ENCODE measurements at places on chromosomes 7 and 10. TPM values are rescaled to one million over a fixed set of nuclear protein-coding genes. Genes with fewer than 3 reads are reported as not detected.

Gene TACR2
- not detected for total RNA-seq

Gene CAMK1D
- total RNA-seq: 2.3 TPM

Gene SMKR1
- 0.65 TPM for total RNA-seq

Gene TAX1BP1
- 94.9 TPM for total RNA-seq

Gene SUN3
- total RNA-seq: not detected

Gene MKI67
- 38.7 TPM for total RNA-seq

Gene DGKB
- 0.36 TPM for total RNA-seq

Gene HOXA6
- not detected for total RNA-seq

Gene OR2A12
- total RNA-seq: not detected

Gene SCRN1
- 93.1 TPM for total RNA-seq

Gene TMEM130
- 0.57 TPM for total RNA-seq

Gene IPMK
- total RNA-seq: 7.3 TPM

Gene AOC1
- total RNA-seq: not detected

Gene WNT2
- 9.9 TPM for total RNA-seq

Gene PON1
- not detected for total RNA-seq

Gene COL1A2
- total RNA-seq: 32,213 TPM

Gene HMX3
- not detected for total RNA-seq

Gene TNS3
- total RNA-seq: 28.3 TPM

Gene PTPRZ1
- total RNA-seq: 0.72 TPM

Gene IFIT1B
- not detected for total RNA-seq

Gene NKX1-2
- total RNA-seq: not detected

Gene FAM180A
- total RNA-seq: 2.5 TPM

Gene KLF14
- total RNA-seq: not detected

Gene GIMAP2
- 0.98 TPM for total RNA-seq

Gene AKAP9
- total RNA-seq: 55.0 TPM

Gene CDC14C
- not detected for total RNA-seq

Gene ASZ1
- total RNA-seq: not detected

Gene CXCL12
- total RNA-seq: 54.1 TPM

Gene OPN4
- not detected for total RNA-seq

Gene TCAF2
- 1.6 TPM for total RNA-seq

Gene NCF1
- total RNA-seq: not detected

Gene GIMAP5
- total RNA-seq: not detected

Gene CTAGE8
- total RNA-seq: not detected

Gene ATOH7
- total RNA-seq: not detected

Gene TMEM176A
- total RNA-seq: not detected

Gene CTTNBP2
- total RNA-seq: 3.9 TPM

Gene PIP
- not detected for total RNA-seq

Gene PLCE1
- 4.2 TPM for total RNA-seq

Gene SYT15
- total RNA-seq: 0.41 TPM

Gene NT5C3A
- 26.8 TPM for total RNA-seq

Gene SEPTIN7
- 351 TPM for total RNA-seq

Gene NKX6-2
- total RNA-seq: not detected

Gene PNLIPRP1
- total RNA-seq: not detected

Gene COL26A1
- not detected for total RNA-seq

Gene TUBAL3
- not detected for total RNA-seq

Gene AUTS2
- total RNA-seq: 33.4 TPM

Gene ST8SIA6
- total RNA-seq: 0.09 TPM

Gene HOGA1
- total RNA-seq: 0.08 TPM

Gene CALHM3
- not detected for total RNA-seq

Gene LRIT1
- not detected for total RNA-seq

Gene HTR5A
- total RNA-seq: not detected

Gene MOGAT3
- not detected for total RNA-seq

Gene SFTPA1
- not detected for total RNA-seq

Gene ANXA8L1
- total RNA-seq: not detected

Gene GCK
- not detected for total RNA-seq

Gene SORCS1
- total RNA-seq: not detected
